Activated CD4-positive, alpha-beta memory T cell treated with anti-CD3 and anti-CD28 coated beads for 36 hours (primary cell): ENCODE measurements at places on chromosomes 7 and 10.

- DNase-seq, result no peak
These were observed 122.6 kb downstream of the INHBA start for GRCh38 chr7:41579961-41580935.

- DNase-seq, result peak; percentile 76
These were observed 45.0 kb downstream of the ZCCHC24 start for GRCh38 chr10:79400146-79401004.

DNA sequence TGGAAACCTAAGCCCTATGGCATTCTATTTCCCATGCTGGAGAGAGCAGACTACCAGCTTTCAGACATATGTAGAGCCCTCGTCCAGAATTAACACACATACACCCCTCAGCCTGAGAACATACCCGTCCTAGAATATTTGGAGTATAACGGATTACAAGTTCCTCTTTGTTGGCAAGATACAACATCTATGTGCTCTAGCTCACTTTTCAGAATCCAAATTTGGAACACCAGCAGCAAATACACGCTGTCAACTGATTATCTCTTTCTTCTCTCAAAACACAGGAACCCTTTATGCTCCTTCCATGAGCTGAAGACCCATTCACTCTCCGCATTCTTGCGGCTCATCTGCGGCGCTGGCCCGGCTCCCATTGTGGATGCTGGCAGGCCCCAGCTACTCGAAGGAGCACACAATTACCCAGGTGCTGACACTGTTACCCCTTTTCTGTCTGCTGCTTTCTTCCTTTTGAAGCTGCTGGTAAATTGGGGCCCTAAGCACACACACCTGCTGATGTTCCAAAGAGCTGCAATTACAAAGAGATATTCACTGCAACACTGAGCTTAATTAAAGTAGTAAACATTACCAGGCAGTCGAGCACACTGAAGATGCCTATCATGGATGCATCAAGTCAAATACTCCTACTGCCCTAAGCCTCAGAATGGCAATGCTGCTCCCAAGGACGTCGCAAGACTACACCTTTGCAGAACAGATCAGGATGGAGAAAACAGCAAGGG, 70.0 kb downstream of the VOPP1 start:
- no peak for DNase-seq

GRCh38 chr7:140015471-140015970, 47.2 kb downstream of the PARP12 start:
- DNase-seq, result no peak

DNA sequence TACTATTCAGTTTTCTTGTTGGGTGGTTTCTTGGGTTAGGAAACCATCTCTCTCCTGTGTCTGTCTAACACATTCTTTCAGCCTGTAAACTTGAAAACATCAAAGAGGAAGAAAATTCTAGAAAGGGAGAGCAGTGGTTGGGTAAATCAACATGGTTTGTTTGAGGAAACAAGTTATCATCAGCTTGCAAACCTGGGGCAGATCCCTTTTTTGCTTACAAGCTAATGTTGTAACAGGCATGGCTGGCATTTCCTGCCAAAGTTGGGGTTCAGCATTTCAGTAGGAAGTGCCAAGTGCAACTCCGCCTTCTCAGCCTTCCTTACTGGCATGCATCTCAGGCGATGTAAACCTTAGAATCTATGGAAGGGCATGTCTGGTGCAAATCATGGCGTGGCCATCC, 112.6 kb downstream of the EEPD1 start:
- no peak for DNase-seq
